ENCODE measurements at places on chromosomes 1 and 21.

GRCh38 chr21:42563261-42563660, 49.6 kb downstream of the SLC37A1 start:
- DNase-seq, result no peak

DNA sequence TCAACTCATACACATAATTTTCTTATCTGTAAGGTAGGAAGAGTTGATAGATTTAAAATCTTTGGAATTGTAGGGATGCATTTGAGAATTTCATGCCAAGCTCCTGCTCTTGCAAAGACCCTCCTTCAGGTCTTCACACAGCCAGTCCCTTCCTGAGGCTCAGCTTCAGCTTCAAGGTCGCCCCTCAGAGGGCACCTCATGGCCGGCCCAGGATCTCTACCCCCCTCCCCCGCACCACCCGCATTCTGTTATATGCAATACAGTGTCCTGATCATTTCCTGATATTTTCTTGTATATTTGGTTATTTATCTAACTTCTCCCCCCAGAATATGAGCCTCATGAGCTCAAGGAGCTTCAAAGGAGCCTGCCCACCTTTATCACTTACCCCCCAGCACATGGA, 47.0 kb upstream of the BACE2 start:
- no peak for DNase-seq

- DNase-seq, result no peak
Observed at GRCh38 chr1:182698971-182699370, 14.6 kb upstream of the RGS8 start.

DNA sequence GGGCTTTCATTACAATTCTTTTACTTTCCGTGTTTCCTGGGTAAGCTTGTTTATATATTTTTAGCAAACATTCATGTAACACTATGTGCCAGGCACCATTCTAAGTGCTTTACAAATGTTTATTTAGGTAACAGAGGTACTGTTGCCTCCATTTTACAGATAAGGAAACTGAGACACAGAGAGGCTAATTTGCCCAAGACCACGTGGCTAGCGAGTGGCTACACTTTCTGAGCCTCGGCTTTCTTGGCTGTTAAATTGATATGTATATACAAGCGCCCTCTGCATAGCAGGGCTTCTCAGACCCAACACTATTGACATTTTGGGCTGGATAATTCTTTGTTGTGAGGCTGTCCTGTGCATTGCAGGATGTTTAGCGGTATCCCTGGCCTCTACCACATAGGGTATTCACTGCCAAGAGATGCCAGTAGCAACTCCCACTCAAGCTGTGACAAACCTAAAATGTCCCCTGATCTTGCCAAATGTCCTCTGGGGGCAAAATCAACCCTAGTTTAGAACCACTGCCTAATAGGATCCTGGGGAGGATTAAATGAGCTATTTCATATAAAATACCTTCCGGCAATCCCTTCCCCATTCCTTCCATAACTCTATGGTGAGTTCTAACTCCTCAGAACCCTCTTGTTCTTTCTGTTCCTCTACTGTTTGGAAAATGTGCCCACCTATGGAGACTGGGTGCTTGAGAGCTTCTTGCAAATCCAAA, 17.2 kb upstream of the ID3 start:
- DNase-seq, result no peak

DNA sequence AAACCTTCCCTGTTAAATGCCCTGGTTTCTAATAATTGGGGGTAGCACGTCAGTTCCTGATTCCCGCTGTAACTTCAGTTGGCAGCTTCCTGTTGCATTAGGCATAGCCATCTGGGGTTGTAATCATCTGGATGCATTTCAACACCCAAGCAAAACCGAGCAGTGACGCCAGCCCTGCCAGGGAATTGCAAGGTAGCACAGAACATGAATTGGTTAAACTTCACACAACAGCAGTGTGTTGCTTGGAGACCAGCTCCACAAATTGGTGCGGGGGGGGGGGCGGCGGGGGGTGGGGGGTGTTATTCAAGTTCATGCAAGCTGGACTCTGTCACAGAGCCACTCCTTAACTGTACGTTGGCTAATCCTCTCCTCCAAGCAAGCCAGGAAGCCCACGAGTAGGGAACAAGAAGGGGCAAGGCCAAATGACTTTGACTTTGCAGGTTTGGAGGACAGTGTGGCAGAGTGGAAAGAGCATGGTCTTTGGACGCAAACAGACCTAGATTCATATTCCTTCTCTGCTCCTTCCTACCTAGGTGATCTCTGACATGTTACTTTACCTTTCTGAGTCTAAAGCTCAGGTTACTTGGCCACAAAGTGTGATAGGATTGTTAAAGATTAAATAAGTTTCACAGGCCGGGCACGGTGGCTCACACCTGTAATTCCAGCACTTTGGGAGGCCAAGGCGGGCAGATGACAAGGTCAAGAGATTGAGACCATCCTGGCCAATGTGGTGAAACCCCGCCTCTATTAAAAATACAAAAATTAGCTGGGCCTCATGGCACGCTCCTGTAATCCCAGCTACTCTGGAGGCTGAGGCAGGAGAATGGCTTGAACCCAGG, 4.7 kb downstream of the LAX1 start:
- peak; percentile 73 for DNase-seq

GRCh38 chr1:234515821-234516241, 36.9 kb upstream of the TARBP1 start:
- peak; percentile 59 for DNase-seq

DNA sequence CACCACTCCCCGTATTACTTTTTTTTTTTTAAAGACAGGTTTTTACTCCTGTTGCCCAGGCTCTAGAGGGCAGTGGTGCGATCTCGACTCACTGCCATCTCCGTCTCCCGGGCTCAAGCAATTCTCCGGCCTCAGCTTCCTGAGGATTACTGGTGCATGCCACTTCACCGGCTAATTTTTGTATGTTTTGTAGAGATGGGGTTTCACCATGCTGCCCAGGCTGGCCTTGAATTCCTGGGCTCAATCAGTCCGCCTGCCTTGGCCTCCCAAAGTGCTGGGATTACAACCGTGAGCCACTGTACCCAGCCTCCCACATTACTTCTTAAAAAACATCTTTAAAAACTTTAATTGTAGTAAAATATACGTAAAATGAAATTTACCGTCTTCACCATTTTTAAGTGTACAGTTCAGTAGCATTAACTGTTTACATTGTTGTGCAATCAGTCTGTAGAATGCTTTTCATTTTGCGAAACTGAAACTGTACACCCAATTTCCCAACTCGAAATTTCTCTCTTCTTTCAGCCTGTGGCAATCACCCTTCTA, 77.0 kb downstream of the ZMYM4 start:
- no peak for DNase-seq

- DNase-seq, result no peak
Observed at GRCh38 chr1:185311589-185312225, 5.3 kb downstream of the IVNS1ABP start.

GRCh38 chr21:41703857-41704501, 62.9 kb downstream of the RIPK4 start:
- no peak for DNase-seq

- DNase-seq, result no peak
Observed at GRCh38 chr1:19169642-19170041, 40.4 kb downstream of the UBR4 start.

DNA sequence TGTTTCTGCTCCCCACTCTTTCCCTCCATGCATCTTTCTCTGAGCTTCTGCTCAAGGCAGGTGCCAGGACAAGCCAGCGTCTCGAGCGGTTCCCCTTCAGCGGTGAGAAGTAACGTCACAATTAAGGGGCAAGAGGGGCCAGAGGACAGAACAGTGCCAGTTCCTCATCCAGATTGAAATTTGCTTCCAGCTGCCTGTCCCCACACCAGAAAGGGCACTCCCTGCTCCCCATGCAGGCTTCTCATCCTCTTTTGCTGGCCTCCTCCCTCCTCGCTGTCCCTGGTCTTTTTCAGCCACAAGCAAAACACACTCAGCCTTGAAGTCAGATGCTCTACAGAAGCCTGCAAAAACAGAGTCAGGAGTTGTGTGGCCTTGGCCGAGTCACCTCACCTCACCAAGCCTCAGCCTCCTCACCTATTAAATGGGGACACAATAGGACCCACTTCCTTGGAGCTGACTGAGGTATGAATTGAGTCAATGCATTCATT, 35.0 kb upstream of the ECE1 start:
- DNase-seq, result no peak

GRCh38 chr1:200732438-200732837, 6.3 kb upstream of the CAMSAP2 start:
- DNase-seq, result no peak

- DNase-seq, result no peak
Observed at GRCh38 chr1:76724816-76725215, 142.5 kb upstream of the ST6GALNAC5 start.

GRCh38 chr1:109793486-109794318, 30.0 kb upstream of the EPS8L3 start:
- DNase-seq, result peak; percentile 52

DNA sequence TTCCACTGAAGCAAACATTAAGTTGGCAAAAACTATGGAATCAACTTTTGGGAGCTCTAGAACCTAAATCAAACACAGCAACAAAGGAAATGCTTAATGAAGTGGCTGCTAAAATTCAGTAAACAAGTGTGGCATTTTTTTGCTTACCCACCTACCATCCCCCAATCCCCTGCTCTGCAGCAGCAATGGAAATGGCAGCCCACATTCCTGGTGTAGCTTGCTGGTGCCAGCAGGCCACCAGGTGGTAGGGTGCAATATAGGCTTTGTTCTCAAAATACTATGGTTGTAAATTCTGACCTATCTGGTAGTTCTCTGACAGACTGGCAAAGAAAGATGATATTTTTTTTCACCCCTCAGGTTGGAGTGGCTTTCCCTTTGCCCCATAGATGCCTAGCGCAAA, 42.8 kb downstream of the SHCBP1L start:
- DNase-seq, result no peak

- DNase-seq, result no peak
Observed at GRCh38 chr1:1920608-1921458, 1.8 kb upstream of the TMEM52 start.
